AG09319 (cell line): ENCODE measurements at places on chromosomes 7 and 10.

DNA sequence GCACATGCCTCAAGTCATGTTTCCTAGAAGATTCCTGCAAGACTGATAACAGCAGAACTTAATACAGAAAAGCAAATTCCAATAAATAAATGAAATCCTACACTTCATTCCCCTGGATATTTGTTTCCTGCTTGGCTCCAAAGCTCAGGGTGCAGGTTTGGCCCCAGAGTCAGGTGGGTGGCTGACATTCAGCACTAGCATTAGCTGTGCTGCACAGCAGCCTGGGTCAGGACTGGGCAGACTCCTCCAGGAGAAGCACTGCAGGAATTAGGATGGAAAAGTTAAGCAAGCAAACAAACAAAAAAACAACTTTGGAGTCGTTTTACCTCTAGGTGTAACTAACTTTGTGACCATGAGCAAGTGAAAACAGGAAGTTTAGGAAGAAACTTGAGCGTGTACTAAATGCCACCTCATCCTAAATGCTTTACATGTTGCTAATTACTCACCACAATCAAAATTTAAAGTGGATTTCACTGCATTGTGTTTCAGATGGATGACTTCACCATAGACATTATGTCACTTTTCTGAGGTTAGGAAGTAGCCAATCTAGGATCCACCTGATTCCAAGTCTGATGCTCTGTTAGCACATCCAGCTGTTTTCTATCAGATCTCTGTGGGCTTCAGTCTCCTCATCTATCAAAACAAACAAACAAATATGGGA lies 239.4 kb downstream of the C7orf25 start:
- DNase-seq: no peak

DNA sequence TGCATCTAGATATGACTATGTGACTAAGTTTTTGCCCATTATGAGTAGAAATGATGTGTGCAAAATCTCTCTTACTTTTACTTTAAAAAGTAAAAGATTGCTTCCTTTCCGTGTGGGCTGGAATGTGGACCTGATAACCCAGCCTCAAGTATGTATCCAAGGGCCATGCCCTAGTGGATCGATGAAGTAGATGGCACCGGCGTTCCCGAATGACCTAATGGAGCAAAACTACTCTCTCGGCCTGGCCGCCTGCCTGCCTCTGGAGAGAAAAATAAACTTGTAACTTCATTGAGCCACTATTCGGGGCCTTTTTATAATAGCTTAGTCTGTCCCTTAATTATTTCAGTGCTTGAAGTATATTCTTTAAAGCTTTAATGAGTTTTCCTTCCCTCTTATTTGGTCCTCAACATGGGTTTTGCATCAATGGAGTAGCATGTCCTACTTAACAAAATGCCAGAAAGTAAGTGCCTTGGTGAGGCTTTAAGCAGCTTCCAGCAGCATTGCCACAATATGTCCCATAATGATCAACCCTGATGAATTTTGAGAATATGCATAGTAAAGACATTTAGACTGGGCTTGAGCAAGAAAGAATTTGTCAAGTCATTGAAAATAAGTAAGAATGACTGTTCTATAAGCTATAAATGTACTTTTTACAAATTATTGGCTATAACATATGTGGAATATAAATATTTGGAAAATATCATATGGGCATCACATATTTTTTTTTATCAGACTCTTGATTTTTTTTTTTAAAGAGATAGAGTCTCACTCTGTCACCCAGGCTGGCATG lies 61.4 kb downstream of the PLXDC2 start:
- DNase-seq: no peak

GRCh38 chr10:1418031-1418550 lies 319.2 kb downstream of the ADARB2 start:
- no peak for DNase-seq

DNA sequence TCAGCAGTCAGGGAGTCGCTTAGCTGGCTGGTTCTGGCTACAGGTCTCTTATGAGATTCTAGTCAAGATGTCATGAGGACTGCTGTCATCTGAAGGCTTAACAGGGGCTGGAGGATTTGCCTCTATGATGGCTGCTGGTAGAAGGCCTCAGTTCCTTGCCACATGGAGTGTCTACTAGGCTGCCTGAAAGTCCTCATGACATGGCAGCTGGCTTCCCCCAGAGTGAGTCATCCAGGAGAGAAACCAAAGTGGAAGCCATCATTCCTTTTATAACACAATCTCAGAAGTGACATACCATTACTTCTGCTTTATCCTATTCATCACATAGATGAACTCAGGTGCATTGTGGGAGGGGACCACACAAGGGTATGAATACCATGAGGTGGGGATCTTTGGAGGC lies 75.1 kb downstream of the EXOC6 start:
- no peak for DNase-seq

- DNase-seq: no peak
These were observed 408.4 kb downstream of the ETV1 start for GRCh38 chr7:13581097-13581496.

DNA sequence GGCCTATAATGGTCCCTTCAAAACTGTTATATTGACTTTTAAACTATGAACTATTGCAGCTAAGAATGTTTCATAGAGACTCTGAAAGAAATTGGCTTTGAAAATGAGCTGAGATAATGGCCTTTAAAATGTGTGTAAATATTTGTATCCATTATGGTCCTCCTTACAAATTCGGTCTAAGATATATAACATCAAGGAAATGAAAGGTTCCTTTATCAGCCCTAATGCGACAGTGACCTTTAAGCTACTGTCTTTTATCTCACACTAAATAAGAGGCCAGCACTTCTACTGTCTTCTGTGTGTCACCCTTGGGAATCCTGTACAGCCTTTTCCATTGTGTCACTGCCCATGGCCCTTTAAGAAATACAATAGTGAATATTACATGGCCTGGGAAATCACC lies 19.5 kb downstream of the COL28A1 start:
- DNase-seq: no peak

DNA sequence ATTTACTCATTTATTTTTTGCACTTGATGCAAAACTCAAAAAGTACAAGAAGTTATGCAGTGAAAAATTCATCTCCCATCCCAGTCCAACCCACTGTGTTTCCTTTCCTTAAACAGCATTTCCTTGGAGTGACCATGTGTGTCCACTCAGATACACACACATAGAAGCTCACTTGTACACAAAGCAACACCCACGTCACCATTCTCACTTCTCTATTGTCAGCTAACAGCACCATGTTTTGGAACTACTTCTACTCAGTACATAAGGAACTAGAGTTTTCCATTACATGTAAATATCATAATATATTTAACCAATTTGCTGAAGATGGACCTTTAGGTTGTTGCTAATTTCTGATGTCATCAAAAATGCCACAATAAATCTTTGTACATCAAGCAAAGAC lies 167.6 kb downstream of the GRID1 start:
- no peak for DNase-seq

DNA sequence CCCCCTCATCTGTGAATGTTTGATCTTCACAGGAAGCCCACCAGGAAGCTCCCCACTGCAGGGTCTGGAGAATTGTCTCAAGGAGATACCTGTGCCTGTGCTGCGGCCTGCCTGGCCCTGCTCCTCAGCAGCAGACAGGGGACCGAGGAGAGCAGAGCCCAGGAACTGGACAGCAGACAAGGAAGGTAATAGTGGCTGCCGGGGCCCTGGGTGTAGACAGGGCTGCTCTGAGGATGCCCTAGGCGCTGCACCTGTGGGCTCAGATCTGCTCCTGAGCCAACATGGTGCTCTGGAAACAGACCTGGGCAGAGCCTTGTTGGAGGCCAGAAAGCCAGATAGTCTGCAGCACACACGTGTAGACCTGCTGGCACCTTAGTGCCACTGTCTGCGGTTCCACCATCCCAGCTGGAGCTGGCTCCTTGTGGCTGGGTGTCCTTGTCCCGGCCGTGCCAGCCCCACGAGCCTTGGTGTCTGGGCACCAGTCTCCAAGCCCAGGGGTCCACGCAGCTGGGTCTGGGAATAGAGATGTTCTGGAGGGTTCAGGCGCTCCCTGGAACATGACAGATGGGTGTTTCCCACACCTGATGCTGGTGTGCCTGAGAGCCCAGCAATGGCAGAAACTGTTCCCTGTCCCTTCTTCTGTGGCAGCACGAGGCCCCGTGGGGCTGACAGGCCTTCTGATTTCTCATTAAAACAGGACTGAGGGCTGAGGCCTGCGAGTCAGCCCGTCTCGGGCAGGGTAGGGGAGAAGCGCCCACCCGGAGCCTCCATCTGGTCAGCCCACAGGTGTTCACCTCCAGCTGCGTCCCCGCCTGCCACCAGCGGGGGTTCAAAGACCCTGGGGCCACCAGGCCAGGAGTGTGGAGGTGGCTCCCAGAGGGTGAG lies 44.7 kb downstream of the ZNF467 start:
- no peak for DNase-seq

GRCh38 chr10:27463961-27464360 lies 40.1 kb upstream of the RAB18 start:
- no peak for DNase-seq

DNA sequence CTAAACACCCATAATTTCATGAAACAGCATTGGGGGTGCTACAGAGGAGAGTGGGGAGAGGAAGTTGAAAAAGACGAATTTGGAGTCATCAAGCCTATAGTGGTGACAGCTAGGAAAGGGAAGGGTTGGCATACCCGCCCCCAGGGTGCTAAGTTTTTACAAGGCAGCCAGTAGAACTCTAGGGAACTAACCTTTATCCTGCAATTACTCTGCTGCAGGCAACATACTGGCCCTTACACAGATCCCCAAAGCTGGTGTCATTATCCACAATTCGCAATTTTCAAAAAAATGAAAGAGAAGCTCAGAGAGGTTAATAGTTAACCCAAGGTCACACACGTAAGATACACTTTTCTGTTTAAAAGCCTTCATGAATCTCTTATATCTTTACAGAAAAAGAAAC lies 14.2 kb upstream of the SLC35B4 start:
- no peak for DNase-seq

DNA sequence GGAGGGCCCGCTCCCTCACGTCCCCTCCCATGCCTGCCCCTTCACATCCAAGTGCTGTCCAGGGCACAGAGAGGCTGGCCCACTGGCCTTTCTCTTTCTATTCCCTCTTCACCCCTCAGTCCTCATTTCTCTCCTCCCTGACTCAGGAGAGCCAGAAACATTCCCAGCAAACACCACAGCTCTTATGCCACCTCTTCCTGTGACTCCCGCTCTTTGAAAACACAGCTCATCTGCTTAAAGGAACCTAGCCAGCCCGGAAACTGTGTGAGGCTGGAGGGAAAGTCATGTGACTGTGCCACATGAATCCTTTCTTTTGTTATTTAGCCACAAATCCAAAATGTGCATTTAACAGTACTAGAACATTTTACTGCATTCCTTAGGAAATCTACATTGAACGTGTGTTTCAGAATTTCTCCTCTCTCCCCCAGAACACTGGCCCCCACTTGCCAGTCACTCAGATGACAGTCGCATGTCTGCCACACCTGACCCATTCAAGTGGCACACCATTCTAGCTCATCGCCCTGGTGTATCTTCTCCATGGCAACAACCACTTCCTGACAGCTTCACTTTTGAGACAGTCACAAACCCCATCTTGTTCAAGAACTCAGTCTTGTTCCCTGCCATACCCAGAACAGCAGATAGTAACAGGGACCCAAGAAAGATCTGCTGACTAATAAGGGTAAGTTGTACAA lies 42.8 kb downstream of the GRB10 start:
- DNase-seq: no peak

DNA sequence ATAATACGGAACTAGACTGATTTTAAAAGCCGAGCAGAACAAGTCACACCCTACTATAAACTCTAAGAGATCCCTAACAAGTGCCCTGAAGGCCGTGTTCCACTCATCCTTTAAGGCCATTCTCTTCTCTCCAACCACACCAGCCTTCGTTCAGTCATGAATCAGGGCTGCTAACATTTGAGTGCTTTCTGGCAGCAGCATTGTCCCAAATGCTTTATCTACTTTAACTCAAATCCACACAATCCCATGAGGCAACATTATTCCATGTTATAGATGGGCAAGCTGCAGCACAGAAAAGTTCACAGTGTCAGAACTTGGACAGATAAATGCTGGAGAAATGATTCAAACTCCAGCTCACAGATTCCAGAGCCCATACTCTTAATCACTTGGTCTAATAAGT lies 73.5 kb downstream of the MALSU1 start:
- no peak for DNase-seq

GRCh38 chr7:129952653-129953560 lies at the start of gene UBE2H:
Gene UBE2H (minus strand): TSS chr7:129952960. CDS start chr7:129952555, 405 bp downstream.
- DNase-seq: peak; percentile 74

GRCh38 chr10:131702531-131703356 lies 198.1 kb upstream of the PPP2R2D start:
- no peak for DNase-seq

GRCh38 chr7:137923380-137923779 lies 76.6 kb upstream of the DGKI start:
- DNase-seq: no peak

GRCh38 chr10:129756912-129757901 lies 206.9 kb downstream of the EBF3 start:
- no peak for DNase-seq
